ENCODE measurements at places on chromosomes 6 and 20. TPM values are rescaled to one million over a fixed set of nuclear protein-coding genes. Genes with fewer than 3 reads are reported as not detected.

The TMEM217 gene
- 0.92 TPM for total RNA-seq

The ENPP4 gene
- total RNA-seq = 8.2 TPM

The MEP1A gene
- 0.07 TPM for total RNA-seq

The RIMS1 gene
- total RNA-seq = not detected

The PCMT1 gene
- 70.5 TPM for total RNA-seq

The MATN4 gene
- not detected for total RNA-seq

The FAM217A gene
- not detected for total RNA-seq

The BMP7 gene
- total RNA-seq = not detected

The CASP8AP2 gene
- 4.3 TPM for total RNA-seq

Data from right lobe of liver (tissue), 6 donors.